Neural crest cell (in vitro differentiated cells): ENCODE measurements at places on chromosomes 16 and 17.
A peak's percentile ranks its signal among the peaks of the same experiment; 100 is the strongest.

DNA sequence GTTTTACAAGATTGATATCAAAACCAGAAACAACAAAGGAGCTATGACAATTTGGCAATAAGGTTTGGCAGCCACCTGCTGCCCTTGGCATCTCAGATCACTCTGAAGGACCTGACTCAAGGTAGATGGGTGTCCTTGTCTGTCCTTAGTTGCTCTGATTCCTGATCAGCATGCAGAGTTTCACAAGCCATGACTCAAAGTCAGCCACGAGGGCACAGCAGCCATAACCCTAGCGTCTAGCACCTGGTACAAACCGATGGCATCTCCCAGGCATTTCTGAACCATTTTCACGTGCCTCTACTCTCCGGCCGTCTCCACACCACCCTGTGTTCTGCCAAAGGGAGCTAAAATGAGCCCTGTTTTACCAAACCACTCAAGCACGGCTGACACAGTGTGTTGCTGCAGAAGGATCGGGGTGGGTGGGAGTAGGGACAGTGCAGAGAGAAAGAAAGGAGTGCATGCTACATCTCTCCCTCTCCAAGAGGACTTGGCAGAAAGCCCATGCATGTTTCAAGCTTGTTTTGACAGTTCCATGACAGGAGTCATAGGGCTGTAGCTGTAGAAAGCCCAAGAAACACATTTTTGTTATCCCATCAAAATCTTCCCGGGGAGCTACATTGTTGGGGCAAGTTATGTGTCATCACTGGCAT is 297.3 kb downstream of the ABCC12 start:
- H3K4me1 ChIP-seq = peaks cover 25% of the 10 kb centered on the region
- H3K36me3 ChIP-seq = peaks cover 7% of the 10 kb centered on the region
- no peaks in the 10 kb centered on the region for H3K27me3 ChIP-seq
- no peak overlapping the region for H3K27ac ChIP-seq

DNA sequence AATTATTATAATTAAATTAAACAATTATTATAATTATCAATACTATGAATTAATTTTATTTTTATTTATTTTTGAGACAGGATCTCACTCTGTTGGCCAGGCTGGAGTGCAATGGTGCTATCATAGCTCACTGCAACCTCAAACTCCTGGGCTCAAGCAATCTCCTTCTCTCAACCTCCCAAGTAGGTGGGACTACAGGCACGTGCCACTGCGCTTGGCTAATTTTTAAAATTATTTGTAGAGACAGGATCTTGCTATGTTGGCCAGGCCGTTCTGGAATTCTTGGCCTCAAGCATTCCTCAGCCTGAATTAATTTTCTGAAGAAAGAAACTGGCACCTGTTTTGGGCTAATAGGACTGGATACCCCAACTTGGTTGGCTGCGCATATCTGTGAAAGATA is 10.3 kb downstream of the GNA13 start:
- H3K4me1 ChIP-seq = peaks cover 12% of the 10 kb centered on the region
- H3K27ac ChIP-seq = no peak overlapping the region
- no peak for DNase-seq
- no peaks in the 10 kb centered on the region for H3K27me3 ChIP-seq
- no peak overlapping the region for H3K4me3 ChIP-seq

DNA sequence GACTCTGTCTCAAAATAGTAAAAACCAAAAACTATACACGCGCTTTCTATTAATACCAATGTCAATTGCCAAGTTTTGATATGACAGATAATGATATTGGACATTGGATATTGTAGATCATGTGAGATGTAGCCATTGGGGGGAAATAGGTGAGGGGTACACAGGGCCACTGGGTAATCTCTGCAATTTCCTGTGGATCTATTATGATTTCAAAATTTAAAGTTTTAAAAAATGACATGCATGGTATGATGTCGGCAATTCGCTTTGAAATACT is 266.0 kb downstream of the PARN start:
- H3K4me3 ChIP-seq = no peak overlapping the region
- DNase-seq = no peak
- no peaks in the 10 kb centered on the region for H3K36me3 ChIP-seq
- no peak overlapping the region for H3K27ac ChIP-seq

GRCh38 chr16:51119556-51119955 is 31.5 kb downstream of the SALL1 start:
- DNase-seq = no peak
- H3K27me3 ChIP-seq = peaks cover 30% of the 10 kb centered on the region
- H3K4me1 ChIP-seq = peaks cover 23% of the 10 kb centered on the region
- no peak overlapping the region for H3K4me3 ChIP-seq

- H3K36me3 ChIP-seq = peaks cover 4% of the 10 kb centered on the region
- H3K4me1 ChIP-seq = no peaks in the 10 kb centered on the region
- no peak for DNase-seq
- no peaks in the 10 kb centered on the region for H3K27me3 ChIP-seq
These were observed 21.4 kb upstream of the SLC6A4 start for GRCh38 chr17:30256756-30257506.

- H3K36me3 ChIP-seq = no peaks in the 10 kb centered on the region
- H3K27me3 ChIP-seq = no peaks in the 10 kb centered on the region
- H3K4me1 ChIP-seq = no peaks in the 10 kb centered on the region
- H3K27ac ChIP-seq = no peak overlapping the region
- no peak for DNase-seq
These were observed 580.2 kb downstream of the CDH11 start for GRCh38 chr16:64541621-64542020.

DNA sequence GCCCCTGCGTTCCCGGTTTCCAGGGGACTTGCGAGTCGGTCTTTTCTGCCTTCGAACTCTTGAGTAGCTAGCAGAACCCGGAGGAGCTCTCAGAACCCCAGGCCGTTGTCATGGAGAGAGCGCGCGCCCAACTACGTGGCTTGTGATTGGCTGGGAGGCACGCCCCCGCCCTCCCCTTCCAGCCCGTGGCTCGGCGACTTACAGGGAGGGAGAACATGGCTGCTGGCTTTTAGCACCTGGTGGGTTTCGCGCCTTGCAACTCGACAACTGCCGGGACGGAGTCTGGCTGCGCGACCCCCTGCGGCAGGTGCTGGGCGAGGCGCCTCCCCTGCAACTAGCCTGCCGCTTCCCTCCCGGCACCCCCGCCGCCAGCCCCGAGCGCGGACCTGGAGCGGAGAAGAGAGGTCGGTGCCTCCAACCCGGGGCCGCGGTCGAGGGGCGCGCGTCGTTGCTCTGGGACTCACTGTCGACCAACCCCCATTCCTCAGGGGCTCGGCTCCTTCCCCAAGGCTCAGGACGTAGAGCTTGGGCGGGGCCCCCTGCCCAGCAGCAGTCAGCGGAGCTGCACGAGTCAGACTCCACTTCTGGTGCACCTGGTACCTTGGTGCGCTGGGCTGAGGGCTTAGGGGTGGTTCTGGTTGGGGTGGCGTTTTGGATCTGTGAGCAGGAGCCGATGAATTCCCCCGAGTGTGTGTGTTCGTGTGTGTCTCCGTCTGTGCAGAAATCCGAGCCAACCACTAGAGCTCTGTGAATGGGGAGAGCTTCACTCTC is 9.0 kb upstream of the ZFP90 start:
- peaks cover 23% of the 10 kb centered on the region for H3K4me1 ChIP-seq
- peak overlapping the region; percentile 27 for H3K27ac ChIP-seq
- H3K4me3 ChIP-seq = peak overlapping the region; percentile 88
- peaks cover 3% of the 10 kb centered on the region for H3K27me3 ChIP-seq

DNA sequence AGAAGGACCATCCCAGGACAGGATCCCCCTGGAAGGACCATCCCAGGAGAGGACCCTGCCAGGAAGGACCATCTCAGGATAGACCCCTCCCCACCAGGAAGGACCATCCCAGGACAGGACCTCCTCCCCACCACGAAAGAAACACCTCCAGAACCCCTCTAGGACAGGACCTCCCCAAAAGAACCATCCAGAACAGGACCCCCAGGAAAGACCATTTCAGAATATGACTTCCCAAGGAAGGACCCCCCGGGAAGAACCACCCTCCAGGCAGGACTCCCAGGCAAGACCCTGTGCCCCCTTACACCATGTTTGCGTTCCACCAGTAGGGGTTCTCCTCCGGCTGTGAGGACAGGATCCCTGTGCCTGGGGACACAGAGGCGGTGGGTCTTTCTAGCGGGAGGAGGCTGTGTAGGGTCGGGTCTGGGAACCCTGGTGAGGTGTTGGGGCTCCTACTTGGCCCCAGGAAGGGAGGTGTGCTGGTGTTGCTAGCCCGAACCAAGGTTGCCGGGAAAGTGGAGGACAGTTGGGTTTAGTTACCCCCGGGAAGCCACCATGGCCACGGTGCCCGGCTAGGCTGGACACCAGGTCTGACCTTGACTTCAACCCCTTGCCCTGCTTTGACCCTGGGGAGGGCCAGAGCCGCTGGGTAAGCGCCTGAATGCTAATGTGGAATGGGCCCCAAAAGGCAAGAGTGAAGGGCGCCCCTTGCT is 2.2 kb downstream of the NOTUM start:
- no peak overlapping the region for H3K27ac ChIP-seq
- H3K4me1 ChIP-seq = peaks cover 8% of the 10 kb centered on the region
- DNase-seq = no peak

DNA sequence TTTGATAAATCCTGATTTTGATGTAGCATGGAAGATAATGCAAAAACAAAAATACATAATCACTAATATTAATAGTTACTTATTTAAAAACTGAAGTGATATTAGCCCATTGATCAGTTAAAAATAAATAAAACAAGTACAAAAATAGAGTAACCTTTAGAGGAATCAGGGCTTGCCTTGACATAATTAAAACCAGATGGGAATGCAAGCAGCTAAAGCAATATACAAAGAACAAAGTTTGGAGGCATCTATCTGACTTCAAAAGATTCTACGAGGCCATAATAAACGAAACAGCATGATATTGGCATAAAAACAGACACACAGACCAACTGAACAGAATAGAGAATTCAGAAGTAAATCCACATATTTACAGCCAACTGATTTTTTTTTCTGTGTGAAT is 15.0 kb upstream of the HEATR3 start:
- DNase-seq = no peak
- no peaks in the 10 kb centered on the region for H3K36me3 ChIP-seq
- H3K4me1 ChIP-seq = no peaks in the 10 kb centered on the region
- H3K4me3 ChIP-seq = no peak overlapping the region
- no peak overlapping the region for H3K27ac ChIP-seq

- no peak overlapping the region for H3K4me3 ChIP-seq
- no peak overlapping the region for H3K27ac ChIP-seq
- peaks cover 45% of the 10 kb centered on the region for H3K4me1 ChIP-seq
- peaks cover 3% of the 10 kb centered on the region for H3K36me3 ChIP-seq
- DNase-seq = no peak
These were observed 115.6 kb downstream of the GNAO1 start for GRCh38 chr16:56306690-56307533.

DNA sequence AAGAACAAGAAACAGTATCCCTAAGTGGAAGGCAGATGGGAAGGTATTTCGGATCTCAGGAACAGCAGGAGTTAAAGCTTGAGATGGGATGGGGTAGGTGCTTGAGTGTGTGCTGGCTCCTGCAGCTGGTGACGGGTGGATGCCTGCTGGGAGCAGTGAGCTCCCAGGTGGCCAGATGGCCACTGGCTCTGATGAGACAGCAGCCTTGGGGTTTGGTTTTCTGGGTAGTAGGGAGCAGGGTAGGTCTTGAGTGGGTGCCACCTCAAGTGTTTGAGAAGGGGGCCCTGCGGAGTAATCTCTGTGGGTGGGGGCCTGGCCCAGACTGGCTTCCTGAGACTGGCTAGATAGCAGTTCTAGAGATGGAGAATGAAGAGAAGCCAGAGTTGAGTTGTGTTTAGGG is 10.3 kb downstream of the EPN2 start:
- H3K4me1 ChIP-seq = peaks cover 46% of the 10 kb centered on the region
- H3K27me3 ChIP-seq = no peaks in the 10 kb centered on the region
- no peak overlapping the region for H3K27ac ChIP-seq
- no peaks in the 10 kb centered on the region for H3K36me3 ChIP-seq

DNA sequence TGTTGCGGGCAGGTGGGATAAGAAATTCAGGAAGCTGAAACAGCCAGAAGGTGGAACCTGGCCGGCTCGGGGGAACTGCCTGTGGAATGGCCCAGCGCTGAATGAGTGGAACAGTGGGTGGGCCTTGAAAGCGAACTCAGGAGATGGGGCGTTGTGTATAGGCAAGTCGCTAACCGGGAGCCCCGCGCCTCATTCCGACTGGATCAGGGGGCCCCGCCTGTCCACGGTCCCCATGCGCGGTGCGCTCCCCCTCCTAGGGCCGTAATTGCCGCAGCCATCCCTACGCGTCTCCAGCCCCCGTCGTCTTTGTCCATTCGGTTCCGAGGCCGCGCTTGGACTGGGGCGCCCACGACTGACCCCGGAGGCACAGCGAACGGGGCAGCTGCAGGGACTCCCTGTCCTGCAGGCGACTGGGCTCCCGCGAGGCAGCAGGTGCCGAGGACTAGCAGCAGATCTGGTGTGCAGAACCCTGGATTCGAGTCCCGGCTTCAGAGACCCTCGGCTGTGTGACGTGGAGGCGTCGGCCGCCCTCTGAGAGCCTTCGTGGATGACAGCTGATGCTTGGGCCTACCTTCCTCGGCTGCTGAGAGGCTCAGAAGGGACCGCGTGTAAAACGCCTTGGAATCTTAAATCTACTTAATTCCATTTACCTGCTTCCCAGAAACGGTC is 10.9 kb upstream of the CA4 start:
- H3K4me1 ChIP-seq = peaks cover 53% of the 10 kb centered on the region
- no peak overlapping the region for H3K27ac ChIP-seq
- no peak for DNase-seq
- no peaks in the 10 kb centered on the region for H3K36me3 ChIP-seq
- H3K27me3 ChIP-seq = peaks cover 84% of the 10 kb centered on the region
- H3K4me3 ChIP-seq = peak overlapping the region; percentile 59

GRCh38 chr17:5284681-5285080 is 2.6 kb downstream of the RABEP1 start:
- no peak overlapping the region for H3K27ac ChIP-seq
- no peaks in the 10 kb centered on the region for H3K27me3 ChIP-seq
- H3K4me3 ChIP-seq = peak overlapping the region; percentile 95
- H3K36me3 ChIP-seq = no peaks in the 10 kb centered on the region
- no peak for DNase-seq

GRCh38 chr16:46788891-46789474 is 40.8 kb upstream of the MYLK3 start:
- no peak for DNase-seq
- H3K4me1 ChIP-seq = peaks cover 23% of the 10 kb centered on the region
- H3K36me3 ChIP-seq = peaks cover 15% of the 10 kb centered on the region
- no peaks in the 10 kb centered on the region for H3K27me3 ChIP-seq
- H3K27ac ChIP-seq = no peak overlapping the region
- H3K4me3 ChIP-seq = peak overlapping the region; percentile 5

- no peak for DNase-seq
- H3K4me1 ChIP-seq = peaks cover 34% of the 10 kb centered on the region
- no peaks in the 10 kb centered on the region for H3K27me3 ChIP-seq
- H3K36me3 ChIP-seq = no peaks in the 10 kb centered on the region
- H3K4me3 ChIP-seq = no peak overlapping the region
- H3K27ac ChIP-seq = no peak overlapping the region
These were observed 72.9 kb upstream of the CLEC3A start for GRCh38 chr16:77949445-77949844.

DNA sequence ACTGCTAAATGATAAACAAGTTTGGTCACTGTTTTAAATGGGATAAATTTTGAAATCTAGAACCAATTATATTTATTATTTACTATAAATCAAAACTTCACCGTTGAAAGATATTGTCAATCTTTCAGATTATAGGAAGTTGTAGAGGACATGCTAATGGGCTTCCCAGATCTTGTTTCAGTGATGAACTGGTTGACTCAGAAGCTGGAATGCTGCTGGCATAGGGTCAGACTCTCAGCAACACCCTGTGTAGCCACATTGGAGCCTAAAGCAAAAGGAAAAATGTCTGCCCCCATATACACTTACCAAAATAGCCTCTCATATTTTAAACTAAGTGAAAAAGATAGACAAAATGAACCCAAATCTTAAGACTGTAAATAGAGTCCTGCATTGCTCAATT is 916.9 kb upstream of the SOX9 start:
- no peak overlapping the region for H3K27ac ChIP-seq
- H3K36me3 ChIP-seq = no peaks in the 10 kb centered on the region
- no peak for DNase-seq
- H3K4me1 ChIP-seq = no peaks in the 10 kb centered on the region
